Retinal pigment epithelial cell (primary cell): ENCODE measurements at places on chromosomes 7 and 10.

DNA sequence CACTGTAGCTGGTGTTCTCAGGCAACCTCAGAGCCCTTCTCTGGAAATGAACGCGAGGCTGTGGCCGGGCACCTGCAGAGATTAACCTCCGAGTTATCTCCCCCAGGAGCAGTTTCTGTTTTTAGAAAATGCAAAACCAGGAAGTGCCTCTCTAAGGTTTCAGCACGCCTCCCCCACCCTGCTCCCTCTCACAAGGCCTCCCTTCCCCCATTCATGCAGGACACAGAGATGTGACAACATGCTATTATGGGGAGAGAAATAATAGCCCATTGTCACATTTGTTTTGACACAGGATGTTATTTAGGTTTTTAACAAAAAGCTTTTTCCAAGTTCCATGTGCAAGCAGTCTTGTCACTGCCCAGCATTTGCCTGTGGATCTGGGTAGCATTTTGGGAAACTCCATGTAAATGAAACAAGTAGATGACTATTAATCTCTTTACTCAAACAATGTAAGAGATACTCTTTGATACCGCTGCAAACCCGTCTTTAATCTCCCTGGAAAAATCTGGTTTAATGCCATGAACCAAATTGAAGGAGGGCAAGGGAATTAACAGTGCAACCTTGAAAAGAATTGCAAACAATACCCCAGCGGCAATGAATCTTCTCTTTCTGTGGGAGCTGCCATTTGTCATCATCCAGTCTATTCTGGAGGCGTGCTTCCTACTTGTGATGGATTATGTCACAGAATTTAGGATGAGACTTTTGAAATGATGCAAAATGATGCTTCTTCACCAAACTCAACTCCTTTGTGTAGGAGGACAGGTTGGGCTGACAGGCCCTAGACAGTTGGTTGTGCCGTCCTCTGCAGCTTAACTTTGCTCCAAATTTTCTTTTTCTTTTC, 86.5 kb upstream of the NMT2 start:
- no peak for DNase-seq

DNA sequence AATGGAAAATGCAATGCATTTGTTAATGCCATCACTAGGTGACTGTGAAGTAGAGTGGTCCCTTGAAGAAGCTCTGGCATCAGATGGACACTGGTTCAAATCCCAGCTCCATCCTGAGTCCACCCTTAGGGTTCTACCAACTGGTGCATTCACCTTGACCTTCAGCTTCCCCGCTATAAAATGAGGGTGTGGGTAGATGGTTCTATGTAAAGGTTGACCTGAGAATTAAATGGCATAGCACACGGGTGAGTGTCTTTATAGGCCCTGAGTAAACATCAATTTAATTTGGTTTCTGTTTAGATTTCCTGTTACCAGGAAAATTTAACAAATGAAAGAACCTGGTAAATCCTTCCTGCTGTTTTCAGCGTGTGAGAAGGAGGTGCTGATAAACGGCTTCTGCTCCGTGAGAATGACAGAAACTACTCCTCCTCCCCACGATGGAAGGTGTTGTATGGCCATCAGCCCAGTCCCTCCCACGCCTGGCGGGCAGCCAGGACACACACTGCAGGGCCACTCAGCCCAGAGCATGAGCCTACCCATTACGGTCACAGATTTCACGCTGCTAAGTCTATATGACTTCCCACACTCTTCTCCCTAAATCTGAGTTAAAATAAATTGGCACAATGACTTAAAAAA, 210.1 kb downstream of the TNS3 start:
- DNase-seq: peak; percentile 36

DNA sequence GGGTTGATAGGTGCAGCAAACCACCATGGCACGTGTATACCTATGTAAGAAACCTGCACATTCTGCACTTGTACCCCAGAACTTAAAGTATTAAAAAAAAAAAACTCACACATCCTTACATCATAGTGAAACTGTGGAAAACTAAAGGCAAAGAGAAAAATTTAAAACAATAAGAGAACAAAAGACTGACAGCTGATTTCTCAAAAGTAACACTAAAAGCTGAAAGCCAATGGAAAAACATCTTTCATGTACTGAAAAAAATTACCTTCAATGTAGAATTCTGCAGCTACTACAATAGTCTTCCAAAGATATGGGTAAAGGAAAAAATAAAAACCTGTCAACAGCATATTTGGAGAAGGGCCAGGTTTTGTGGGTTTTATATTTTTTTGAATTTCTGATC, 729.1 kb upstream of the NRP1 start:
- DNase-seq: no peak

DNA sequence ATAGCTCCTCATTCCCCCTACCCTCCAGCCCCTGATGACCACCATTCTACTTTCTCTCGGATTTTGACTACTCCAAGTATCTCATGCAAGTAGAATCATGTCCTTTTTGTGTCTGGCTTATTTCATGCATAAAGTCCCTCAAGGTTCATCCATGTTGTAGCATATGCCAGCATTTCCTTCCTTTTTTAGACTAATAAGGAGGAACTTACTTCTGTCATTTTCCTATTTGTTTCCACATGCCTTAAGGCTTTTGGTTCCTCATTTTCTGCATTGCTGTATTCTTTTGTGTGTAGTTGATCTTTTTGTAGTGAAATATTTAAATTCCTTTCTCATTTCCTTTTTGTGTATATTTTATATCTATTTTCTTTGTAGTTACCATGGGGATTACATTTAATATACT, 376.9 kb downstream of the CALN1 start:
- DNase-seq: no peak

DNA sequence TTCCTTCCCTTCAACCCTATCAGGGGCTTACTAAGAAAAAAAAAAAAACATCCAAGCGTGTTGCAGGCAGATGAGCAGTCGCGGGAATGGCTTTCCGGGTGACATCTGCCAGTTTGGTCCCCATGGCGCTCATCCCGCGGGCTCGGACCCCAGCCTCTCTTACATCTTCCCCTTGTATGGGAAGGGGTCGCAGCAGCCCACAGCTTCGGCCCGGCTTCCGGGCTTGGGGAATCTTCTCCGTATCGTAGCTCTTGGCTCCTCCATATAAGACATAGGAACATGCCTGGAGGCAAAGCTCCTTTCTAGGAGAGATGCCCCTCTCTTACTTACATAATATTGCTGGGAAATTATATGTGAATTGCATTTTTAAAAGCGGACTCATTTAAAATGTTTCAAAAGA, 99.5 kb downstream of the CUX1 start:
- no peak for DNase-seq

DNA sequence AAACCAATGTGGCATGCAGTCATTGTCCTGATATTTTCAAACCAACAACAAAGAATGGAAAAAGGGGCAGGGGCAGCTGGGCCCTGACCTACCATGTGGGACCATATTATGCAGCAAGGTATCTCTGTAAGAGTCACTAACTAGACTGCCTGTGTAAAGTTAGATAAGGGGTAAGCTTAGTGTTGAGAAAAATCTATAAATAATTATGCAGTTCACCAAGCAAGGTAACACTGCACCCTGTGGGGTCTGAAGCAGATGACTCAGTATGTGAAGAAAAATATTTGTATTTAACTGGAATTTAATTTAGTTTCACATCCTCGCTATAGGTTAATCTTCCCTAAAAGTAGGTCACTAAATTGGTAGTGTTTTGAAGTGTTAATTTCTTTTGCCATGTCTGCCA, 99.3 kb downstream of the PPP1R3A start:
- DNase-seq: no peak

GRCh38 chr10:129849853-129850252, 114.2 kb downstream of the EBF3 start:
- no peak for DNase-seq

GRCh38 chr7:46604241-46604661, 683.2 kb upstream of the IGFBP3 start:
- no peak for DNase-seq

DNA sequence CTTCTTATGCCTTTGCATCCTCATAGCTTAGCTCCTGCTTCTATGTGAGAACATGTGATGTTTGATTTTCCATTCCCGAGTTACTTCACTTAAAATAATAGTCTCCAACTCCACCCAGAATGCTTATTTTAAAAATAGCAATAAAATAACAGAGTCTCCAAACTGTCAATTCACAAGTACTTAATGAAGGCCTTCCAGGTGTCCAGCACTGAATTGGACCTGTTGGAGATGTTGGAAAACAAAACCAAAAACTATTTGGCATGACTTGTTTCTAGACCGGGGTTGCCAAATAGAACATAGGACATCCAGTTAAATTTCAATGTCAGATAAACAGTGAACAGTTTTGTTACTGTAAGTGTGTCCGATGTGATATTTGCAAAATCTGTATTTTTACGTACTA, 208.1 kb upstream of the DKK1 start:
- no peak for DNase-seq

DNA sequence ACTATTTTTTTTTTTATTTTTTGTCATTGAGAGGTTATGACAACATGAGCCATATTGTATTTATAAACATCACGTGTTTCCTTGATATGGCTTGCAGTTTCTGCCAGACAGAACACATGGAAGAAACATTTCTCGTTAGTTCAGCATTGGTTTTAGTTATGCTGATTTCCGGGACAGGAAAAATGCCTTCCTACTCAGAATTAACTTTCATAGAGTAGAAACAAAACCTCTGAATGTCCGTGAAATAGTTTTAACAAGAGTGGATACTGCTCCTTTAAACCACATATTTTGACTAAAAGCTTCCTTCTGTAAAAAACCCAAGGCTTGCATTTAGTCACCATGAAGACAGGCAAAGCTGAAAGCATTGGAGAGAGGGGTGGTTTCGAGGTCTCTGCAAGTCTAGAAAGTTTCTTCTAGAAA, 240.4 kb downstream of the KIAA1217 start:
- DNase-seq: no peak

DNA sequence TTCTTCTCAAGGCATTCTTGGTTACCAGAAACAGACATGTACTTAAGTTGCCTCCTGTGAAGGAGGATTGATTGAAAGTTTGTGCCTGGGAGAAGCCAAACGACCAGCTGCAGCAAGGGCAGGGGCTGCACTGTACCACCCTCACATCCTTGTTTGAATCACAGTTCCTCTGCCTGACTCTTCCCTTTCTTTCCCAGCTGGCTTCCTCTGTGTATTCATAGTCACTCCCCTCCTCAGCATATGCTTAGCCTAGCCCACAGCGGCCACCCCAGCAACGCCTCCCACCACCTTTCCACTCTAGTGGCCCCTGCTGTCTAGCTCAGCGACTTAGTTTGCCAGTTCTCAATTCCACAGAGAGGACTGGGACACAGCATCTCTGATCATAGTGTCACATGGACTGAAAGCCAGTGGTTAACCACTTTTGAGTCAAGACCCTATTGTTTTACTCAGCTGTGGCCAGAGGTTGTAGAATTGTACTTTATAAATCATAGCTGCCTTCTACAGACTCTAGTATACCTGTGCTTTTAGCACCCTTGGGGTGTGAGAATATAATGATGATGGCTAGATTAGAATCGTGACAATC, 643.0 kb downstream of the SUGCT start:
- no peak for DNase-seq

GRCh38 chr10:125213541-125214282, 53.3 kb upstream of the CTBP2 start:
- DNase-seq: no peak
